ENCODE measurements at places on chromosomes 2 and 18. TPM values are rescaled to one million over a fixed set of nuclear protein-coding genes. Genes with fewer than 3 reads are reported as not detected.

Gene SAG
- not detected for total RNA-seq

Gene LIMS3
- total RNA-seq: not detected

Gene OTOS
- total RNA-seq: not detected

Gene POTEJ
- total RNA-seq: not detected

Gene PRKAG3
- not detected for total RNA-seq

Gene TEKT4
- total RNA-seq: not detected

Gene SP140
- total RNA-seq: not detected

DNA sequence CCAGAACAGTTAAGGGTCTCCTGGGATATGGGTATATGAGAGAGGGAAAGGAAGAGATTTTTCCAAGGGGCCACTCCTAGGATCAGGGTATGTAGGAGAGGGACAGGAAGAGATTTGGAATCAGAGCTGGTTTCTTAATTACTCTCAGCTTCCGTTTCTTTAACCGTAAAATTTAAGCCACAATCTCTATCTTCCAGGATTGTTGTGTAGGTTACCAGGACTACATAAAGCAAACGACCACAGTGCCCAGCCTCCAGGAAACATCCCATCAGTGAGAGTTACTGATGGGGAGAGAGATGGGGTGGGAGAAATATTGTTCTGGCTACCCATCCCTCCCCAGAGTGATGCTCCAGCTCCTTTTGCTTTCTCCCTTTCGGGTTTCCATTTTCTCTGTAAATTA is 114.6 kb upstream of the THUMPD2 start:
- DNase-seq: no peak

GRCh38 chr2:96264086-96264485 is 1.7 kb downstream of the TMEM127 start:
- DNase-seq: no peak

DNA sequence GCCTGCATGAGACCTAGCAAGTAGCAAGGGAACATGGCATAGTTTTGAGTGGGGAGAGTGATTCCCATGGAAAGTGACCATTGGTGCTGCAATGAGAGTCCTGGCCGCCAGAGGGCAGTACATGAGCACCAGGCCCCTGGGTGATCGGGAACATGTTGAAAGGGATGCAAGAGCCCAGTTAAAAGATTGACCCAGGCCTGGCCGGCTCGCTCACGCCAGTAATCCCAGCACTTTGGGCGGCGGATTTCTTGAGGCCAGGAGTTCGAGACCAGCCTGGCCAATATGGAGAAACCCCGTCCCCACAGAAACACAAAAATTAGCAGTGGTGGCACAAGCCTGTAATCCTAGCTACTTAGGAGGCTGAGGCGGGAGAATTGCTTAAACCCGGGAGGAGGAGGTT is 22.2 kb downstream of the FAP start:
- peak; percentile 58 for DNase-seq

- DNase-seq: peak; percentile 12
Observed at GRCh38 chr2:161586517-161587167, 37.6 kb upstream of the SLC4A10 start.

GRCh38 chr2:233882353-233882752 is 14.2 kb upstream of the MSL3B start:
- no peak for DNase-seq

- no peak for DNase-seq
Observed at GRCh38 chr2:32258242-32258641, 6.4 kb downstream of the NLRC4 start.

GRCh38 chr2:47201224-47201623 is 46.1 kb upstream of the STPG4 start:
- DNase-seq: no peak

GRCh38 chr2:161233858-161234431 is 73.7 kb downstream of the TANK start:
- no peak for DNase-seq

DNA sequence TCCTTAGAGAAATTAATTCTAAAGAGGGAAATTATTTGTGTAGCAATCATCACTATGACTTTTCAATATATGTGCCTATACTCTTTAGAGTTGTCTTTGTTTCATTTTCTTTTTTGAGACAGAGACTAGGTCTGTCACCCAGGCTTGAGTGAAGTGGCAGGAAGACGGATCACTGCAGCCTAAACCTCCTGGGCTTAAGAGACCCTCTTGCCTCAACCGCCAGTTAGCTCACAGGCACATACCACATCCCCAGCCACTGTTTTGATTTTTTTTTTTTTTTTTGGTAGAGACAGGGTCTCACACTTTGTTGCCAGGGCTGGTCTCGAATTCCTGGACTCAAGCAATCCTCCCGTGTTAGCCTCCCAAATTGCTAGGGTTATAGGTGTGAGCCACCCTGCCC is 12.4 kb downstream of the YWHAQ start:
- DNase-seq: no peak

- DNase-seq: no peak
Observed at GRCh38 chr2:8595811-8596600, 85.8 kb upstream of the ID2 start.
